ENCODE measurements at places on chromosomes 5 and 9. TPM values are rescaled to one million over a fixed set of nuclear protein-coding genes. Genes with fewer than 3 reads are reported as not detected.

- no peak for DNase-seq
Measured at GRCh38 chr5:176739461-176740051, 70.8 kb upstream of the UNC5A start.

DNA sequence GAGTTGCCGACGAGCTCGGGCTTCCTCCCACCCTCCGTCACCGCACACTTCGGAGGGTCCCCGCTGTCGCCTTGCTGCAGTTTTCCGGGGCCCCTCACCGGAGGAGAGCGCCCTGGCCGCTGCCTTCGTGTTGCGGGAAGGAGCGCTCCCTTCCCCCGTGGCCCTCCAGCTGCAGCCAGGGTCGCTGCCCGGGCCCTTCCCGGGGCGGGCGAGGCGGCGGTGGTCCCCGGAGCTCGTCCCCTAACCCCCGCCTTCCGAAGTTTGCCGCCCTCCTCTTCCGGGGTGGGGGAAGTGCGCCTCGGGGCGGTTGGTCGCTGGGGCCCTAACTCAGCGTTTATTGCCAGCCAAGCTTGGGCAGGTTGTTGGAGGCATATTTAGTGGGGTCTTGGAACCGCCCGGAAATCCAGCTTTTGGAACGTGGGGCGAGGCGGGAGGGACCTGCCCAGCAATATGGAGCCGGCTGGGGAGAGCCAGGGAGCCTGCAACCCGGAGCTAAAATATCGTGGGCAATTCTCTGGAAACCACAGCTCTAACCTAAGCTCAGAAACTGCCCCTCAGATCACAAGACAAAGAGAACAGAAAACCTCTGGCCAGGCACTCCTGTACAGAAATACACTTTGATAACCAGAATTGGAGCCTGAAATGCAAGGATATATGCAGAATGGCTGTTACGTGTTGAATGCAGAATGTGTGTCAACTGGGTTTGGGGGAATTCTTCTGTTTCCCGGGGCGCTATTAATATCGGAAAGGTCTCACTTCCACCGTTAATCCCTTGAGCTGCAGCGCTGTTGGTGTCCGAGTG lies 890 bp downstream of the PIK3R1 start:
- DNase-seq: peak; percentile 22

DNA sequence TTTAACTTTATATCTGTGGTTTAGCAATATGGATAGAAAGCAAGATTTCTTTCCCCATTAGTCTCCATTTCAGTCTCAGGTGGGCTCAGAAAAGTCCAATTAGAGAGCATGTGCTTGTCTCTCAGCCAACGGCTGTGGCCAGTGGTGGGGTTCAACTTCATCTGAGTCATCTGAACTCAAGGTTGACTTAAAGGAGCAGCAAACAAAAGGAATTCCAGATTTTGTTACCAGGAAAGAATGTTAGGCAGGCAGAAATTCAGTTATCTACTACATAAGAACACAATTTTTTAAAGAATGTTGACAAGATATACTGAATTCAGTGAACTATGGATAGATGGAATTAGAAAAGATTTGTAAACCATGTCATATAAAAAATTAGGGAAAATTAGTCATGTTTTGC lies 784.1 kb downstream of the MAT2B start:
- peak; percentile 75 for DNase-seq

- DNase-seq: no peak
Measured at GRCh38 chr5:80150731-80151130, 105.1 kb downstream of the SERINC5 start.

GRCh38 chr9:133844881-133845410 lies 106.8 kb upstream of the SARDH start:
- DNase-seq: no peak

GRCh38 chr5:169670769-169671525 lies 33.9 kb downstream of the DOCK2 start:
- no peak for DNase-seq

- no peak for DNase-seq
Measured at GRCh38 chr5:133149345-133149744, 97.5 kb downstream of the HSPA4 start.

GRCh38 chr9:98775831-98776441 lies 20.4 kb downstream of the ANKS6 start:
- DNase-seq: peak; percentile 42

GNG10 gene
- 29.4 TPM for total RNA-seq

AP3S1 gene
- 108 TPM for total RNA-seq

DNA sequence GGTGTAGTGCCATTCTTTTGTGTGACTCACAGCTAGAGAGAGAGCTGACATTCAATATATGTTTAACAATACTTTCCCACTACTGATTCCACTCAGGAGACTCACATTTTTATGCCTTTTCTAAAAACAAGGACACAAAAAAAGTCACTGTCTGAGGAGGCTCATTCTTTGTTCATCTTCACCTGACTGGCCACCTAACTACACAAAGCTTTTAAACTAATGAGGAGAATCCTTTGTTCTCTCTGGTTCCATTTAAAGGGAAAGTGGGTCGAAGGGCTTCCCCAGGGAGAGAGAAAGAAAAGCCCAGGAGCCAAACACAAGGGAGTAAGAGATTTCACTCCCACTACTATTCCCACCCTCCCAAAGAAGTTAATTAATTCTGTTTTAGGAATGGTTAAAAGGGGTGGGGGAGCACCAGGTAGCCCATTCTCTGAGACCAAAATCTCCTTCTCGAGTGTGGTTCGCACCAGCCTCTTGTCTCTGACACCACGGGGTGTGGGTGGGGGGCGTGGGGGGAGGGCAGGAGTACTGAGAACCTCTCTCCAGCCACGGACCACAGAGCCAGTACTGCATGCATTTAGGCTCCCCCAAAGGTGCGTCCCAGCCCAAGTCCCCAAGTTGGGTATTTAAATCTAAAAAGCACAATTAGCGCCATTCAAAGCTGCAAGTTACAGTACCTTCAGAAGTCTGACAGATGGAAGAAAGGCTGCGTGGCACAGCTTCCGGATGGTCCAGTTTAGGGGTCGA lies 747 bp downstream of the TRPM3 start:
- DNase-seq: no peak

PCA3 gene
- total RNA-seq: not detected

- DNase-seq: no peak
Measured at GRCh38 chr9:114497236-114497635, 8.0 kb downstream of the WHRN start.

GRCh38 chr9:91678807-91679580 lies 255.4 kb upstream of the NFIL3 start:
- DNase-seq: no peak

DNA sequence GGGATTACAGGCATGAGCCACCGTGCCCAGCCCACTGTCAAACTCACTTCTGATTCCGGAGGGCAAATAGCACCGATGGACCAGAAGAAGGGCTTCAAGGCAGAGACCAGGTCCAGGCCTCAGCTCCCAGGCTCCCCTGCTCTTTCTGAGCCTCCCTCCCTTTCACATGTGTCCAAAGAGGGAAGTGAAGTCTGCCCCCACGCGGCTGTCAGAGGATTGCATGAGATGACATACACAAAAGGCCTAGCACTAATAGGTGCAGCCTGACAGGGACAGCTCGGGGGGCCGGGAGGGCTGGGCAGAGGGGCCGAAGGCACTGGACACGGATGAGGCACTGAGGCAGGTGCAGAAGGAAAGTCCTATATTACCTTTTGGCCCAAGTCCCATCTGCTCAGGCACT lies 16.1 kb downstream of the FBP1 start:
- DNase-seq: no peak

- DNase-seq: no peak
Measured at GRCh38 chr5:16483361-16483760, 17.8 kb upstream of the ZNF622 start.

- no peak for DNase-seq
Measured at GRCh38 chr9:85112933-85113418, 443.4 kb downstream of the NTRK2 start.

COL23A1 gene
- total RNA-seq: 0.16 TPM

MORN5 gene
- total RNA-seq: not detected

GRCh38 chr9:35186524-35186923 lies 24.7 kb downstream of the UNC13B start:
- no peak for DNase-seq

GRCh38 chr5:87405472-87406155 lies 7.1 kb downstream of the CCNH start:
- no peak for DNase-seq

ARID3C gene
- 0.16 TPM for total RNA-seq

DNA sequence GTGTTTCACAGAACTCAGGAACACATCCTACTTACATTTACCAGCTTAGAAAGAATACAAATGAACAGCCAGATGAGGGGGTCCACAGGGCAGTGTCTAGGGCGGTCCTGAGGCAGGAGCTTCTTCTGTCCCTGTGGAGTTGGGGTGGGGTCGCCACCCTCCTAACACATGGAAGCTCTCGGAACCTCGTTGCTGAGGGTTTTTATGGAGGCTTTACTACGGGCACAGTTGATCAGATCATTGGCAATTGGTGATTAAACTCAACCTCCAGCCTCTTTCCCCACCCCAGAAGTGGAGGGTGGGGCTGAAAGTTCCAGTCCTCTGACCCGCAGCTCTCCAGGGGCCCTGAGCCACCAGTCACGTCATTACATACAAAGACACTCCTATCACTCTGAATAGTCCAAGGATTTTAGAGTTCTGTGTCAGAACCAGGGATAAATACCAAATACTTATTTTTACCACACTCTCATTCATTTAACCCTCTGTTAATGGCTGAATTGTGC lies 156.9 kb downstream of the COL23A1 start:
- no peak for DNase-seq

- DNase-seq: no peak
Measured at GRCh38 chr9:109391176-109391575, 70.3 kb upstream of the EPB41L4B start.

GBGT1 gene
- 8.5 TPM for total RNA-seq

GRCh38 chr9:7963026-7963425 lies 163.4 kb upstream of the DMAC1 start:
- DNase-seq: peak; percentile 1

PIP5KL1 gene
- 4.9 TPM for total RNA-seq

APBA1 gene
- total RNA-seq: 5.9 TPM

- DNase-seq: no peak
Measured at GRCh38 chr5:176542135-176542595, 5.0 kb upstream of the RNF44 start.

PCDHA4 gene
- total RNA-seq: 9.5 TPM

- DNase-seq: no peak
Measured at GRCh38 chr5:176132471-176133288, 105.5 kb upstream of the SIMC1 start.

GRCh38 chr9:131289301-131290035 lies at the start of gene PLPP7:
PLPP7 (plus strand) TSS chr9:131289723; CDS start chr9:131289998, 275 bp downstream.
- peak; percentile 57 for DNase-seq

TMEM215 gene
- total RNA-seq: 3.0 TPM

ENC1 gene
- total RNA-seq: 389 TPM

CSF1R gene
- 1.4 TPM for total RNA-seq

GRCh38 chr5:13212886-13213285 lies 731.6 kb downstream of the DNAH5 start:
- peak; percentile 36 for DNase-seq

DNA sequence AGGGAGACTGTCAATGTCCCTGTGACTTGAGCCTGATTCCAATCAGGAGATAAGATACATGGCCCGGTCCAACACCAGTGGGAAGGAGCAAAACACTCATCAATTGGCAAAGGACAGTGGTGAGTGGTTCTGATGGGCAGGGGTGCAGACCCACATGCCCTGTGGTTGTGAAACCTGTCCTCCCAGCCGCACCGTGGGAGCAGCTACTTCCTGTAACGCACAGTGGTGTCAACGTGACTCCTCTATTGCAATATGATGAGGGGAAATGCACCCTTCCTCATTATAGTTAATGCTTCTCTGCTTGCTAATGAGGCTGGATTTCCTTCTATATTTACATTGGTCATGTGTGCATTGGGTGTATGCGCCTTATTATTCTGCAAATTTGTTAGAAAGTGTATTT lies 223.0 kb downstream of the IRX1 start:
- no peak for DNase-seq

DNA sequence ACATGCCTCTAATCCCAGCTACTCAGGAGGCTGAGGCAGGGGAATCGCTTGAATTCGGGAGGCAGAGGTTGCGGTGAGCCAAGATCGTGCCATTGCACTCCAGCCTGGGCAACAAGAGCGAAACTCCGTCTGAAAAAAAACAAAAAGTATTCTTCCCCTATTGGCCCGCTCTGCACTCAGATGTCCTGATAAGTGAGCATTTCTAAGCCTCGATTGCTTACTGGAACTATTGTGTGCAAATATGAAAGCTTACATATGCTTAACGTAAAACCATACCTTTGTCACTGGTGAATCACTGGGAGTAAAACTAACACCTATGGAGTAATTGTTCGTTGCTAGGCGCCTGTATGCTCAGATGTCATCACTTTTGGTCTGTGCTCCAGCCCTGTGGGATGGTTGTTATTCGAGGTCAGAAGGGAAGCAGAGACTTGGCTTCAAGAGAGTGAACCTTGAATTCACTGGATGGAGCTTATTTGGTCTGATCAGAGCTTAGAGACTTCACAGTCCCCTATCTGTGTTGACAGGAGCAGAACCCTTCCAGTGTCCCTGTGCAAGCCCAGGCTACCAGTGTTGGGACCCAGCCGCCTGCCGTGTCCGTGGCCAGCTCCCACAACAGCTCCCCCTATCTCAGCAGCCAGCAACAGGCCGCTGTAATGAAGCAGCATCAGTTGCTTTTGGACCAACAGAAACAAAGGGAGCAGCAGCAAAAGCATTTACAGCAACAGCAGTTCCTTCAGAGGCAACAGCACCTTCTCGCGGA lies 25.3 kb upstream of the LTC4S start:
- DNase-seq: no peak

DNA sequence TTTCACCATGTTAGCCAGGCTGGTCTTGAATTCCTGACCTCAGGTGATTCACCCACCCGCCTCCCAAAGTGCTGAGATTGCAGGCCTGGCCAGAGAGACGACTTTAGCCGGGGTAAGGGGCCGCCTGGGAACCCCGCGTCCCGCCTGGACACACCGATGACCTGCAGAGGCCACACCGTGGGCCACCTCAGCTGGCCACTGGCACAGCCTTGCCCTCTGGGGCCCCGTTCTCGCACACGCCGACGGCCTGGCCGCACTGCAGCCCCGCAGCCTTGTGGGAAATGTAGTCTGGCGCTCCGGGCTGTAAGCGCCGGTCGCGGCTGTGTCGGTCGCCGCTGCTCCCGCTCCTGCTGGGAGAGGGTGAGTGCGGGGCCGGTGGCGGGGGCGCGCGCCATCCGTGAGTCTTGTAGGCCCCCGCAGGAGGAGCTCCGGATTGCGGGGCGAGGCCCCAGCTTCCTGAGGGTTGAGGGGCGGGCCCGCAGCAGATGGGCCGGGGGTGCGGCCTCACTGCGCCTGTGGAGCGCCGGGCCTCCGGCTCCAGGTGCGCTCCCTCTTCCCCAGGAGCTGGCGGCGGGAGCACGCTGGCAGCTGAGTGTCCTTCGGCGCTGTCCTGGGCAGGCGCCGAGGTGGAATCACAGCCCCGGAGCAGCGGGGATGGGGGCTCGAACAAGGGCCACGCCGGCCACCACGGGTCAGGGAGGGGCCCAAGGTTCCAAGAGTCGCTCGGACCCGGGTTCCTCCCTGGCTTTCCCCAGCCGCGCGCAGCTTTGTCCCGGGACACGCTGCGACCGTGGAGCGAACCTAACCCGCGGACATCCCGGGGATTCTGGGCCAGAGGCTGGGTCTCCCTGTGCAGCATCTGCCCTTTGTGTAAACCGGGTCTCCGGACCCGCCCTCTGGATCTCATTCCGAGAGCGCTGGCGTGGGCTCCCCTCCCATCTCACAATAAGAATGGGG lies at the start of gene ZFP2:
TSS of gene ZFP2 (plus strand) at position 299 of the 957 bp plus-strand sequence. CDS start 35,401 bp downstream, outside the sequence.
- peak; percentile 42 for DNase-seq

- no peak for DNase-seq
Measured at GRCh38 chr9:97078362-97078761, 39.4 kb upstream of the CTSV start.

GRCh38 chr5:74384851-74385250 lies 255.7 kb downstream of the ENC1 start:
- peak; percentile 66 for DNase-seq
